ENCODE measurements at places on chromosomes 5 and 9. TPM values are rescaled to one million over a fixed set of nuclear protein-coding genes. Genes with fewer than 3 reads are reported as not detected.

DNA sequence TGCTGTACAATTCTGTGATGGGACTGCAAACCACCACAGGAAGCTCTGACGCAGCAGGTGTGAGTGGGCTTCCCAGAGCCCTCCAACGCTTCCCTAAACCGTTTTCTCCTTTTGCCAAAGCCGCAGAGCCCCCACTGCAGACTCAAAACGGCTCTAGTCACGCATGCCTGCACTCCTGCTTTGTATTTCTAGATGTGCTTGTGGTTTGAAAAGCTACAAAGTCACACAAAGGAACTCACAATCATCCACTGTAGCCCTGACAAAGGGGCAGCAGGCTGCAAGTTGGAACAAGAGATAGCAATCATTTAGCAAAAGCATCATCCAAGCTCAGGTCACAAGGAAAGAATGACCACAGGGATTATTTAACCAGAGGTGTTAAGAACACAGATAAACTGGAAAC is 79.3 kb downstream of the PTPN3 start:
- no peak overlapping the region for H3K27ac ChIP-seq
- H3K4me3 ChIP-seq: no peak overlapping the region
- DNase-seq: no peak
- no peaks in the 10 kb centered on the region for H3K4me1 ChIP-seq

PURA gene
- 14.1 TPM for total RNA-seq

DNA sequence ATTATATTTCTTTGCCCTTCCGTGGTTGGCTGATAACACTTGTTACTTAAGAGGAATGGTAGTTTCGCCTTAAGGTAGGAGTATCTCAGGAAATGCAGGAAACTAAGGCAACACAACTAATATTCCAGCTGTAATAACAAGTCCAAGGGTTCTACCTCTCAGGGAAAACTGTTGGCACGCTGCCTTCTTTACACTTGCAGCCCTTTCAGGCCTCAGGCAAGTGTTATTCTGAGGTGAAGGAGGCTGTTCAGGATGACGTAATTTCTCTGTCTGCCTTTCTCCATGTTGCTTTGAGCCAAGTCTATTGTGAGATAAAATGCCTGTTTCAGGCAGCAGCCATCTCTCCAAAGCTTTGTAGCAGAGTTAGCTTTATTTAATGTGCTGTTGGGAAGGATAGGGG is 38.0 kb downstream of the VCAN start:
- no peaks in the 10 kb centered on the region for H3K4me1 ChIP-seq
- H3K27ac ChIP-seq: no peak overlapping the region
- DNase-seq: no peak
- H3K36me3 ChIP-seq: no peaks in the 10 kb centered on the region
- no peaks in the 10 kb centered on the region for H3K27me3 ChIP-seq

DNA sequence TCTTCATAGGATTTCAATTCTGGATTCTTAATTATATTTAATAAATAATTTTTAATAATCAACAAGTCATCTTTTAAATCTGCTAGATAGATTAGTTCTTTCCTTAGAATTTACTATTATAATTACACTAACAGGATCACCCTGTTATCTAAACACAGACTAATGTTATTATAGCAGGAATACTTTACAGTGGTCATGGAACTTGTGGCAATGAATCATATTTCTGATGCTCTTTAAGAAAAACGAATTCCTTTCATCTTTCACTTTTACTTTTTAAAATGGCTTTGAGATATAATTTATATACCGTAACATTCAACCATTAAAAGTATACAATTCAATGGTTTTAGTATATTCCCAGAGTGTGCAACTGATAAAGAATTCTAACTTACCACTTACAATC is 29.7 kb upstream of the CDK5RAP2 start:
- H3K27ac ChIP-seq: no peak overlapping the region
- DNase-seq: no peak
- H3K4me1 ChIP-seq: no peaks in the 10 kb centered on the region
- H3K36me3 ChIP-seq: peaks cover 58% of the 10 kb centered on the region
- H3K4me3 ChIP-seq: no peak overlapping the region

- no peak overlapping the region for H3K27ac ChIP-seq
- no peak for DNase-seq
- no peaks in the 10 kb centered on the region for H3K4me1 ChIP-seq
- no peak overlapping the region for H3K4me3 ChIP-seq
- no peaks in the 10 kb centered on the region for H3K27me3 ChIP-seq
These were observed 39.2 kb downstream of the MVB12B start for GRCh38 chr9:126365780-126366179.

GRCh38 chr5:135396459-135397055 is 2.5 kb downstream of the MACROH2A1 start:
- H3K36me3 ChIP-seq: no peaks in the 10 kb centered on the region
- no peak overlapping the region for H3K4me3 ChIP-seq

- H3K4me1 ChIP-seq: no peaks in the 10 kb centered on the region
- H3K27me3 ChIP-seq: no peaks in the 10 kb centered on the region
- no peak for DNase-seq
- no peak overlapping the region for H3K4me3 ChIP-seq
These were observed 33.8 kb upstream of the PANK3 start for GRCh38 chr5:168612996-168613395.

DNA sequence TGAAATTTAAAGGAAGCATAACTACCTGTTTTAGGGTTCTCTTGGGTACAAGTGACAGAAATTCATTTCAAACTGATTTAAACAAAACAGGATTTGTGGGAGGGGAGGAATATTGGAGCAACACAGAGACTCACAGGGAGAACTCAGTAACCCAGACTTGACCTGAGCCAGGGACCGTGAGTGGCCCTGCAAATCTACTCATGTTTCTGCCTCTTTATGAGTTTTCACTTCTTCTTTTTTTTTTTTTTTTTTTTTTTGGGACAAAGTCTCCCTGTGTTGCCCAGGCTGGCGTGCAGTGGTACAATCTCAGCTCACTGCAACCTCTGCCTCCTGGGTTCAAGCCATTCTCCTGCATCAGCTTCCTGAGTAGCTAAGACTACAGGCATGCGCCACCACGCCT is 405.6 kb upstream of the ZNF608 start:
- no peak for DNase-seq
- no peaks in the 10 kb centered on the region for H3K27me3 ChIP-seq
- H3K36me3 ChIP-seq: no peaks in the 10 kb centered on the region
- no peaks in the 10 kb centered on the region for H3K4me1 ChIP-seq
- H3K27ac ChIP-seq: no peak overlapping the region

BTNL9 gene
- total RNA-seq: 5.3 TPM

- no peaks in the 10 kb centered on the region for H3K4me1 ChIP-seq
- no peaks in the 10 kb centered on the region for H3K27me3 ChIP-seq
- no peak overlapping the region for H3K4me3 ChIP-seq
- H3K27ac ChIP-seq: no peak overlapping the region
- no peak for DNase-seq
- H3K36me3 ChIP-seq: peaks cover 4% of the 10 kb centered on the region
These were observed 35.1 kb downstream of the DMXL1 start for GRCh38 chr5:119105971-119106370.

DNA sequence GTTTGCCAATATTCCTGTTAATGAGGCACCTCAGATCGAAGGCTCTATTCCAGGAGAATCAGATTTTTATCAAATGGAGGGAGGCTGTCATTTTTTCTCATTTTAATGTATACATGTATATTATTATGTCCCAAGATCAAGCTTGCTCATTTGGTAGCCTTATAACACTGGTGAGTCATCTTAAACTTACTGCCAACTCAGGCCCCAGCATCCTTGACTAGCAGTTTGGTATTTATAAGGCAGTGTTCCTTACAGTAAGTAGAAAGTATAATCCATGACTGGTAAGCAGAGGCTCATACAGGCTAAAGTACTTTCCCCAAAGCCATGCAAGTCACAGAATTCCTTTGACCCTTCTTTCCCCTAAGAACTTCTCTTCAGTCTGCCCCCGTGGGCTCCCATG is 90.7 kb upstream of the NR3C1 start:
- H3K27ac ChIP-seq: no peak overlapping the region
- H3K4me3 ChIP-seq: no peak overlapping the region
- H3K36me3 ChIP-seq: no peaks in the 10 kb centered on the region
- no peaks in the 10 kb centered on the region for H3K4me1 ChIP-seq

- no peaks in the 10 kb centered on the region for H3K4me1 ChIP-seq
- H3K27ac ChIP-seq: no peak overlapping the region
- no peaks in the 10 kb centered on the region for H3K36me3 ChIP-seq
- no peak overlapping the region for H3K4me3 ChIP-seq
- H3K27me3 ChIP-seq: no peaks in the 10 kb centered on the region
- DNase-seq: no peak
These were observed 17.8 kb upstream of the SLCO4C1 start for GRCh38 chr5:102313912-102314311.

CBY3 gene
- total RNA-seq: not detected

KCNN2 gene
- 0.60 TPM for total RNA-seq

ENTPD8 gene
- total RNA-seq: 6.7 TPM

DNA sequence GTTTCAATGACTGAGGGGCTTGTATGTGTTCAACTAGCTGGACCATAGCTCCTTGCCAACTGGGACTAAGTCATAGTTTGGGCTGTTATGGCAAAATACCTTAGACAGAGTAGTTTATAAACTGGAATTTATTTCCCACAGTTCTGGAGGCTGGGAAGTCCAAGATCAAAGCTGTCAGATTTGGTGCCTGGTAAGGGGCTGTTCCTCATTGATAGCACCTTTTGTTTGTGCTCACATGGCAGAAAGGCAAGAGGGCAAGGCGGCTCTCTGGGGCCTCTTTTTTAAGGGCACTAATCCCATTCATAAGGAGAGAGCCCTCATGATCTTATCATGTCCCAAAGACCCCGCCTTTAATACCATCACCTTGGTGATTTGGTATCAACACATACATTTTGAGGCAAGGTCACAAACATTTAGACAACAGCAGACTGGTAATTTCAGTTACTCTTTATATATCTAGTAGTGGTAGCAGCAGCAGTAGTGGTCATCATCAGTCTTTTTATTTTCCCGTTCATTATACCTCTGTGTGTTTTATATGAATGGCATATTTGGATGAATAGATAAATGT is 477.0 kb downstream of the CCDC171 start:
- no peaks in the 10 kb centered on the region for H3K4me1 ChIP-seq
- H3K27me3 ChIP-seq: no peaks in the 10 kb centered on the region
- H3K4me3 ChIP-seq: no peak overlapping the region
- no peak for DNase-seq

GRCh38 chr9:126471084-126471624 is 142.6 kb upstream of the LMX1B start:
- no peak overlapping the region for H3K27ac ChIP-seq
- peak; percentile 68 for DNase-seq
- H3K4me1 ChIP-seq: no peaks in the 10 kb centered on the region
- no peaks in the 10 kb centered on the region for H3K36me3 ChIP-seq

MYMK gene
- total RNA-seq: not detected

CTNND2 gene
- total RNA-seq: 0.06 TPM

DNAJC21 gene
- total RNA-seq: 13.3 TPM

GRXCR2 gene
- not detected for total RNA-seq

SLC6A18 gene
- not detected for total RNA-seq

DNA sequence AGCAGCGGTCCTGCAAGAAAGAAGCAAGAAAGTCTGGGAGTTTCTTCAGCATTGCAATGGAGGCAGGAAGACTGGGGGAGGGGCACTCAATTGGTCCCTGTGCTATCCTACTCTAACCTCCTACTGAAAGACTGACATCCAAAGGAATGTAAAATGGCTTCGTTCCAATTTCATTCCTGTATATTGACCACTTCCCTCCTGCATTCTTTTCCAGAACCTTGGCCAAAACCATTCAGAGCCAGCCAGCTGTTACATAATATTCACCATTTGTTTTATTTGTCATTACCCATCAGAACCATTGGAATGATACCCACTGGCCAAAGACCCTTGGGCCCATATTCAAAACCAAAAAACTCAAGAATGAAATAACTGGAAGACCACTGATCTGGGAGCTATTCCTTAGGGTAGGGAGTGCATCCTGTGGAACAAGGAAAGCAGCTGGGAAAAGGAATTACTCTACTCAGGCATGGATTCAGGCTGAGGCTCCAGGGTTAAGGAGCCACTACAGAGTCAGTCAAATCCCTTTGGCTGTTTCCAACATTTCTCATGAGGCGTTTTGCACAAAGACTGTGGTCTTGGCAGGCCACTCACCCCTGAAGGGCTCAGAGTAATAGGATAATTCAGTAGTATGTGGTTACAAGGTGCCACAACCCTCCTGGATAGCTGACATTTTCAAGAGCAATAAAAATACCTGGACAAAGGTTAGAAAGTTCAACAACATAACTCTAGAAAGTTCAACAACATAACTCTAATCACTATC is 148.7 kb upstream of the SLC1A3 start:
- no peaks in the 10 kb centered on the region for H3K27me3 ChIP-seq
- H3K4me1 ChIP-seq: no peaks in the 10 kb centered on the region
- DNase-seq: no peak
- no peak overlapping the region for H3K4me3 ChIP-seq
- no peak overlapping the region for H3K27ac ChIP-seq

DNA sequence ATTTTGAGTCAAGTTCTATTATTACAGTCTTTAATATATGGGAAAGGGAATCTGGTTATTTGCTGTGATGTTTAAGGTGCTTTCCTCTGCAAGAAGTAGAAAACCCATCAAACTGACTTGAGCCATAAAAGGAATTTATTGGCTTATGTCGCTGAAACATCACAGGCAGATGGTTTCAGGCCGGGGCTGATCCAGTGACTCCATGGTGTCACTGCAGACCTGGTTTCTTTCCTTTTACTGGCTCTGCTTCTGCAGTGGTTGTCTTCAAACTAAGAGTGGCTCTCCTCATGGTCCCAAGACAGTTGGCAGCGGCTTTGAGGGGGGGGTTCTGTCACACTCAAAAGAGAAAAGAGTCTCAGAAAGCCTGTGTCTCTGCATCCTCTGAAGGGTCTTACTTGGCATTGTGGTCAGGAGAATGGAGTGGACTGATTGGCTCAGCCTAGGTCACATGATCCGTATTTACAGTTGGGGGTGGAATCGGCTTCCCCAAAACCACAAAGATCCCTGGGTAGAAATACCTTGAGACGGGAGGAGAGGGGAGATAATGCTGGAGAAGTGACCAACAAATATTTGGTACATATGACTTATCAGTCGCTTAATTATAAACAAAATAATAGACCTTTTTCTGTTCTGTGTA is 106.3 kb downstream of the DAPK1 start:
- H3K4me1 ChIP-seq: peaks cover 12% of the 10 kb centered on the region
- no peak overlapping the region for H3K4me3 ChIP-seq
- no peak overlapping the region for H3K27ac ChIP-seq
- H3K27me3 ChIP-seq: no peaks in the 10 kb centered on the region

DNA sequence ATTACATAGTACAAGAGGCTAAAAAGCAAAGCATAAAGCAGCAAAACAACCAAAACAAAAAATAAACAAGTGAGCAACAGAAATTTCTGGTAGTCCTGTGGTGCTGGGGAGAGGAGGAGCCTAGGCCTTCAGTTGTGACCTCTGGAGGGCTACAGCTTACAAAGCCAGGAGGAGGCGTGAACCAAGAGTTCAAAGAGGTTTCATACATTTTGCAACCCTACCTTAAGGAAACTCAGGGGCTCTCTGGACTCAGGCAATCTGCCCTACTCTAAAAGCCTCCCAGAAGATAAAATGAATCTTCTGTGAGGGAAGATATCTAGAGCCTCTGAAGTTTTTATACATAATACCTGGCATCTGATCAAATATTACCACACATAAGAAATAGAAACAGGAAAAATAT is 187.4 kb downstream of the AGTPBP1 start:
- H3K27ac ChIP-seq: no peak overlapping the region
- no peaks in the 10 kb centered on the region for H3K4me1 ChIP-seq
- H3K4me3 ChIP-seq: no peak overlapping the region

ARAP3 gene
- total RNA-seq: 6.0 TPM

- H3K4me3 ChIP-seq: no peak overlapping the region
- DNase-seq: peak; percentile 89
- H3K4me1 ChIP-seq: peaks cover 14% of the 10 kb centered on the region
- H3K36me3 ChIP-seq: no peaks in the 10 kb centered on the region
These were observed 7.9 kb upstream of the ENG start for GRCh38 chr9:127862075-127863011.

Measured in right lobe of liver (tissue), 6 donors.